ENCODE measurements at places on chromosomes 13 and 19.

- no peak for DNase-seq
Measured at GRCh38 chr13:43136920-43137575, 113.7 kb downstream of the DNAJC15 start.

GRCh38 chr13:19680751-19681150 is 47.3 kb downstream of the MPHOSPH8 start:
- DNase-seq, result no peak

- no peak for DNase-seq
Measured at GRCh38 chr19:5595129-5595528, 27.4 kb upstream of the TINCR start.

DNA sequence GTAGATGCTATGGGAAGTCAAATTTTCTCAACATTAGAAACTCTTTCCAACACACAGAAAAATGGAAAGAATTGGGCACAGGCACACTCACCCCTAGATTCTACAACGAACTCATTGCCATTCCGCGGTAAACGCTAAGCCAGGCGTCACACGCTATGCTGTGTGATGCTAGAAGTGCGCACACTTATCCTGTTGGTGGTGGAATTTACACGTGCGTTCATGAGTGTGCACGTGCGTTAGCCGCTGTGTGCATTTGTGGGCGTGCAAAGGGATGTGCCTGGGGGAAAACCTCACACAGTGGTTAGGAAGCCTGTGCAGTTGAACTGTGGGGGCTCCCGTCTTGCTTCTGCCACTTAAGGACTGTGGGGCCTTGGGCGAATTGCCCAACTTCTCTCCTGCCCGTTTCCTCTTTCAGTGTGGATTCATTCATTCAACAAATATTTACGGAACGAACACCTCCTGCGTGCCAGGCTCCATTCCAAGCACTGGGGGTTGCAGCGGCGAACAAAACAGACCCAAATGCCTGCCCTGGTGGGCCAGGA is 7.7 kb downstream of the NFILZ start:
- no peak for DNase-seq

DNA sequence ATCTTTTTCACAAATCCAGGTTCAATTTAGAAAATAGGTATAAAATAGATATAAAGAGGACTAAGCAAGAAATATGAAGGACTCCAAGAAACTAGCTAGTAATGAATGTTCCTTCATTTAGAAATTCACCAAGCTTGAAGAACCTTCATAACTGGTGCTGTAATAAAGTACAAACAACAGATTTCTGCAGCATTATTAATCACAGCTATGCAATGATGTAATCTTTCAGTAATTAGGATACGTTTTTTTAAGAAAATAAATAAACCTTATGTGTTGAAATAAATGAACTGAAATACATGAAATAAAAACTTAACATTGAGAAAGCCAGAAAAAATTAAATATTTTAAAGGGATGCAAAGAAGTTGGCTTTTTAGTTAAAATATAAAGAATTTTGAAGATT is 236.1 kb downstream of the RGCC start:
- DNase-seq, result no peak

- no peak for DNase-seq
Measured at GRCh38 chr13:51370116-51370515, 30.6 kb downstream of the SERPINE3 start.

GRCh38 chr13:44573790-44574465 is 2.2 kb downstream of the TSC22D1 start:
- no peak for DNase-seq

- DNase-seq, result peak; percentile 54
Measured at GRCh38 chr19:4831304-4831978, at the start of gene TICAM1. TICAM1 (minus strand) TSS chr19:4831712; CDS start chr19:4818377, 13,335 bp downstream.

GRCh38 chr13:33403807-33404362 is 118.3 kb upstream of the STARD13 start:
- no peak for DNase-seq

DNA sequence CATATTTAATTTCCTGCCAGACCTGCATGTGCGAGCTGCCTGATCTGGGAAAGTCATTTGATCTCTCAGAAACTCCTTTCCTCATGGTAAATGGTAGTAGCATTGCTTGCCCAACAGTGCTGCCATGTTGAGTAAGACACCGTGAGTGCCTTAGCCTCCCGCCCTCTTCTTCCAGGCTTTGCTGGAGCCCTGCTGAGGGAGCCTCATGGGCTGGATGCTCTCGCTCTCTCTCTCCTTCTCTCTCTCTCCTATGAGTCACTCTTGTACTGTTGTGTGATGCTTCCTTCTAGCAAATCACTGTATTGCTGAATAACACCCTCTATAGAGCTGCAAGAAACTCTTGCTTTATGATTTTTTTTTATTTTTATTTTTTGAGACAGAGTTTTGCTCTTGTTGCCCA is 365.5 kb downstream of the UQCRFS1 start:
- DNase-seq, result no peak

GRCh38 chr19:43533546-43534304 is 737 bp downstream of the ZNF575 start:
- peak; percentile 77 for DNase-seq

DNA sequence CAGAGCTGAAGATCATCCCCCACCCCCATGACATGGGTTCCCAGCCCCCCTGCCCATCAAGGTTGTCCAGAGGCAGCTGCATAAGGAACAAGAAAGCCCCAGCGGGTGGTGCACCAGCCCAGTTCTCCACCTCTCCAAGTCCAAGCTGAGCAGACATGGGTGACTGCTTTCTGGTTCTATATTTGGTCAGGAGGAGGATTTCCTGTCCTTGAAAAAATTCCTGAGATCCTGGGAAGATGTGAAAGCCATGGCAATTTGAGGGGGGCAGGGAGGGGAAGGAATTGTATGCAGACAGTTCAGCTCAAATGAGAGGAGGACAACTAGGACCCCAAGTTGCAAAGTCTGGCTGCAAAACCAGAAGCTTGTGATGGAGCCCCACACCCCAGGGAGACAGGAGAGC is 55.4 kb upstream of the ADGRE5 start:
- no peak for DNase-seq

DNA sequence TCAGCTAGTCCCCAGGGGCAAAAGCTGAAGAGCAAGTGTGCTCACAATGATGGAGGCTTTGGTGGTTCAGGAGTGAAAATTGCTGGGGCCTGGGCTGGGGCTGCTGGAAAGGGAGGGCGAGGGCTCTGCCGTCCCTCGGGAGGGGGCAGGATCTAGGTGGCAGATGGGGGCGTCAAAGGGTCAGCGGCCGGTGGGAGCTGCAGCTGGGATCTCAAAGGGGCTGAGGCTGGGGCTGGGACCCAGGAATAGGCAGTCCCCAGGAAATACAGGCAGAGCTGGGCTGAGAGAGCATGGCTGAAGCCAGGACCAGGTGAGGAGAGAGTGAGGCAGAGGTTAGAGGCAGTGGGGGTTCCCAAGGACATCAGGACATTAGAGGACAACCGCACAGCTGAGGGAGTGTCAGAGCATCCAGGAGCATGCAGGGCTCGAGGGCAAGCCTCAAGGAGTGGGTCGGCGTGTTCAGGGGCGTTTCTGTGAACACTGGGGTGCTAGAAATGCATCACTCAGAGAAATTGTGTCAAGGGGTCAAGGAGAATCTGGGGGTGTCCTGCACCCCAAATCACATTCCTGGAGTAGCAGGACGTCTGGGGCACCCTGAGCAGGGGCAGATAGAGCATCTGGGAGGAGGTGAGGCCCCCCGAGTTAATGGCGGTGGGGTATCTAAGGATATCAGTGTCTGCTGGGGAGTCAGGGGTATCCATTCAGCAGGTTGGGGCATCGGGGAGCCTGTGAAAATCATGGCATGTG is 1.2 kb upstream of the SYNE4 start:
- DNase-seq, result no peak

GRCh38 chr13:110835721-110836604 is 78.9 kb downstream of the ANKRD10 start:
- no peak for DNase-seq

- no peak for DNase-seq
Measured at GRCh38 chr13:30737511-30738337, 2.4 kb downstream of the ALOX5AP start.

DNA sequence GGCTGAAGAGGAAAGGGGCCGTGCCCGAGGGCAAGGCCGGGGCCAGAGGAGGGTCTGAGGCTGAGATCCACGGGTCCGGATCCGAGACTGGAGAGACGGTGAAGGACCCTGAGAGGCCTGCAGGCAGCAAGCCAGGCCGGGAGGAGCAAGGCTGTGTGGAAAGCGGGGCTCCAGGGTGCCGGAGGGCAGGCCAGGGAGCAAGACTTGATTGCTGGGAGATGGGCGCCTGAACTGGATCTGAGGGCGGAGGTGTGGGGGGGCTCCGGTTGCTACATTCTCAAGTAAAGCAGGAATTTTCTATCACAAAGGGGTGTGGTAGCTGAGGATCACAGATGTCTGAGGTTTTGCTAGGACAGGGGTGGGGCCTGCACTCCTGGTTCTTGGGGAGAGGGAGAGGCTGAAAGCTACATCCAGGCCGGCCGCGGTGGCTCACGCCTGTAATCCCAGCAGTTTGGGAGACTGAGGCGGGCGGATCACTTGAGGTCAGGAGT is 3.8 kb downstream of the MAMSTR start:
- no peak for DNase-seq

DNA sequence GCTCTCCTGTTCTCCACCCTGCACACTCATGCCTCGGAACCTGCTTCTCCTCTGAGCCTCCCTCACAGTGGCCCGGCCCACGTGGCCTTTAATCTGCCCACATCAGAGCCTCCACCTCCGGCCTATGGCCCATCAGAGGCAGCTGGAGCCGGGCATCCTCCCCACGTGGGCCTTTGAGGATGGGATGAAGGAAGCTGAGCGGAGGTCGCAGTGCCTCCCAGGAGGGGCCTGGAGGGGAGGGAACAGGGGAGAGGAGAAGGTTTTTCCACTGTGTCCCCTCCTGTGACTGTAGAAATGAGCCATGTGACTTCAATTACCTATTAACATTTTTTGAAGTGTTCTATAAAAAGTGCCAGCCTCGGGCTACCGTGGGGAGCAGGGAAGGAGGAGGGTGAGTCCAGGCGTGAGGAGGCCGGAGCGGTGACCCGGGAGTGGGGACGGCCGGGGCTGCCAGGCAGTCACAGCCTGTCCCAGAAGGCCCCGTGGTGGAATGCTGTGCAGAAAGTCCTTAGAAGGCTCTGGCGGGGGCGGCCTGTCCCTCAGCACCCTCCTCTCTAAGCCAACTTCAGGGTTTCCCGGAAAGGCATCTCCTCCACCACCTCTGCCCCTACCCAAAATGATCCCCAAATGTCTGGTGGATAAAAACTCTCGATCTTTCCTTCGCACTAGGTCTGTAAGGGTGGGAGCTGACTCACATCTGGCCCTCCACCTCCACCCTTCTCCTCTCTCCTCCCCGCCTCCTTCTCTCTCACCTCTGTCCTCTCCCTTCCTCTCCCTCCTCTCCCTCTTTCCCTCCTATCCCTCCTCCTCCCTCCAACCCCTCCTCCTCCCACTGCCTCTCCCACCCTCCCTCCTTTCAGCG is 24.8 kb upstream of the SLC1A5 start:
- DNase-seq, result no peak

DNA sequence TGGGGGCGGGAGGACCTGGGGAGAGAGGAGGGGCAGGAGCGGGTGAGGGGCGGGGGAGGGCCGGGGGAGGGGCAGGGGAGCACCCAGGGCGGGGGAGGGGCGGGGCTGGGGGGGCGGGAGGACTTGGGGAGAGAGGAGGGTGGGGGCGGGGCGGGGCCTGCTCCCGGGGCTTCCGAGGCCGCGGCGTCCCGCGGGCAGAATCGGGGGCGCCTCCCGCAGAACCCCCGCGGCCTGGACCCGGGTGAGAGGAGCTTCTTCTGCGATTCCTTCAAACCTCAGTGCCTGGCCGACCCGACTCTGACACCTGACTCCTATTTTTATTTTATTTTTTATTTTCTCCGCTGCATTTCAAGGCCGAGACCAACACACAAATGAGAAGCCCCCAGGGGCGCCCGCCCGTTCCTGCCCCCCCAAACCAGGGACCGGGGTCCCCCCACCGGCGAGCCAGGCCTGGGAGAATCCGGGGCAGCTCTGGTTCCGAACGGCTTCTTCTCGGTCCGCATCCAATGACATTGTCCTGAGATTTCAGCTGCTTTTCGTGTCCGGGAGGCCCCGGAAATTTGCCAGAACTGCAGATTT is 470 bp upstream of the GRTP1 start:
- DNase-seq, result no peak

DNA sequence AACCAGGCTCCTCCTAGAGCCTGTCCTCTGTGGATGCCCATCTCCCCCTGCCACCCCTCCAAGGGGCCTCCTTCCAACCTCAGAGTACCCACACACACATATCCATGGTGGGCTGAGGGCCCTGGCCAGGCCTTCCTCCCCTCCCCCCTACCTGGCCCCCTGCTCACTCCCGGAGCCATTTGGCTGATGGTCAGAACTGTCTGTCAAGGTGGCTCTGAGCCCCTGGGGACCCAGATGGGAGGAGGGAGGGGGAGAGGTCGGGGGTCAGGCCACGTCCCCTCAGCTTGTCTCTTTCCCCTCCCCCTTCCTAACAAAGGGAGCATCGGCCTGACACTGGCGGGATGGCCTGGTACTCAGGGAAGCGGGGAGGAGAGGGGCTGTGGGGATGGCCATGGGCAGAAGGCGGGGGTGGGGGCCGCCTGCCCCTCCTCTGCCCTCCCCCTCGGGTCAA is 18.7 kb upstream of the POU2F2 start:
- DNase-seq, result no peak

GRCh38 chr19:49744946-49745381 is 18.1 kb downstream of the TSKS start:
- DNase-seq, result no peak

GRCh38 chr13:102974317-102975087 is 91.7 kb downstream of the SLC10A2 start:
- no peak for DNase-seq

GRCh38 chr13:33189470-33189869 is 96.1 kb downstream of the STARD13 start:
- DNase-seq, result no peak

GRCh38 chr13:41970022-41970421 is 9.1 kb upstream of the VWA8 start:
- no peak for DNase-seq

- DNase-seq, result peak; percentile 86
Measured at GRCh38 chr19:41308450-41309179, 1.4 kb upstream of the CCDC97 start.

DNA sequence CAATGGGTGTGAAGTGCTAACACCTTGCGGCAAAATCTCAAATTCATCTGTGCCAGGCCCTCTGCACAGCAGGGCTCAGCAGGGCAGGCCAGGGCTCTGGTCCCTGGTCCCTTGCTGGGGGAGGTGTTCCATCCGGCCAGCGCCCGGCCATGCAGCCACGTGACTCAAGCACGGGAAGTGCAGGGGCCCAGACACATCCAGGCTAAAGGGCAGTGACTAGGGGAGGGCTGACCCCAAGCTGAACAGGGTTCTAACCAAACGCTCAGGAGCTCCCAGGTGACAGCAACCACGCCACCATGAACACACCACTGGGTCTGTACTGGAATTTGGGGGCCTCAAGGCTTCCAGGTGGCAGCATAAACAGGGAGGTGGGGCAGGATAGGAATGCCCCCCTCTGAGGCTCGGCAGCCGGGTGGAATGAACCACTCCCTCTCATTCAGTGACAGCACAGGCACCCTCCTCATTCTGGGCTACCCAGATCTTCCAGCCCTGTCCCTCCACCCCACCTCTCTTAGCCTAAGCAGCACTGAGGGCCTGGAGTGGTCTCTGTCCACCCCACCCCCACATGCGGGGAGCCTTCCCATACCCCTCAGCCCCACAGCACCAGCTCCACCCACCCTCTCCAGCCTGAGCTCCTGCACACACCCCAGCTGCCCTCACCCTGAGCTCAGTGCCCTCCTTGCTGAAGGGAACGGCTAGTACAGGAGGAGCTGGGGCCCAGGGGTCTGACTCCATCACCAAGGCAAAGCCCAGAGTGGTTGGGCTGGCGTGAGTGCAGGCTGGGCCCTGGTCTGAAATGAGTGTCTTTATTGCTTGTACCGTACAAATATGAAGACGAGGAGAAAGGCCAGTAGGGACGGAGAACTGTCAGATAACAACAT is 5.3 kb upstream of the CCNP start:
- DNase-seq, result no peak

- no peak for DNase-seq
Measured at GRCh38 chr13:43058831-43059230, 35.4 kb downstream of the DNAJC15 start.

Data from stimulated activated CD4-positive, alpha-beta T cell treated with anti-CD3 and anti-CD28 coated beads, Interleukin-15, amount 100 ng/mL, for 1 hour (primary cell).